ENCODE measurements at places on chromosomes 12 and 14.

- no peak for DNase-seq
Observed at GRCh38 chr14:86858031-86858430, 1135.0 kb downstream of the GALC start.

GRCh38 chr12:46259713-46260112, 9.1 kb downstream of the SLC38A1 start:
- no peak for DNase-seq

- no peak for DNase-seq
Observed at GRCh38 chr12:54142114-54142475, 46.7 kb downstream of the SMUG1 start.

- DNase-seq = no peak
Observed at GRCh38 chr12:1504895-1505311, 89.5 kb downstream of the FBXL14 start.

All from activated T-cell treated with anti-CD3 and anti-CD28 coated beads for 24 hours (primary cell).